ENCODE measurements at places on chromosomes 12 and 14. TPM values are rescaled to one million over a fixed set of nuclear protein-coding genes. Genes with fewer than 3 reads are reported as not detected.

The PRIM1 gene
- total RNA-seq = 28.8 TPM

The TAS2R14 gene
- total RNA-seq = 0.83 TPM

The SLC5A8 gene
- not detected for total RNA-seq

The CMA1 gene
- total RNA-seq = not detected

The LMNTD1 gene
- not detected for total RNA-seq

The SMCO3 gene
- total RNA-seq = not detected

The RSRC2 gene
- total RNA-seq = 60.8 TPM

The OTX2 gene
- not detected for total RNA-seq

The LRRC43 gene
- 0.17 TPM for total RNA-seq

The CALCOCO1 gene
- 19.3 TPM for total RNA-seq

The CLEC2D gene
- total RNA-seq = 0.83 TPM

The PPFIA2 gene
- not detected for total RNA-seq

The SERPINA9 gene
- not detected for total RNA-seq

The GRIN2B gene
- 4.9 TPM for total RNA-seq

The TAS2R30 gene
- not detected for total RNA-seq

The HCAR3 gene
- 0.47 TPM for total RNA-seq

The LALBA gene
- not detected for total RNA-seq

The SLC7A7 gene
- 11.5 TPM for total RNA-seq

Measured in A549 treated with CpdA at 1 μM for 4 hours (cell line).